Stimulated activated CD4-positive, alpha-beta T cell treated with anti-CD3 and anti-CD28 coated beads, Interleukin-12 subunit alpha, Interleukin-12 subunit beta, amount 100 ng/mL, for 48 hours (primary cell): ENCODE measurements at places on chromosomes 4 and X.

- no peak for DNase-seq
Measured at GRCh38 chr4:105596684-105597083, 44.3 kb downstream of the ARHGEF38 start.

DNA sequence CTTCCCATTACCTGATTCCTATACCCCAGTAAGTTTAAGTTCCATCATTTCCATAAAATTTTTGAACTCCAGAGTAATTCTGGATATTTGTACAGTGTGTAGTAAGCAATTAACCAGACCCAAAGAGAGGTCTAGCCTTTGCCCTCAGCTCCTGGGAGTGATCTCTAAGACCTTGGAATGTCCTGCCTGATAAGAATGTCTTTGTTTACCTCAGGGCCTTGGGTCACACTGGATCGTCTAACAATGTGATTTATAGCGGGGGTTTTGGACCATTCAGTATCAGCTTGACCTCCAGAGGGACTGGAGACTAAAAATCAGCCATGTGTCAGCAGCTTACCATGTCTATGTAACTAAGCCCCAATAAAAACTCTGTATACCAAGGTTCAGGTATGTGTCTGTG, 330.9 kb upstream of the PPP1R2C start:
- DNase-seq: no peak

- no peak for DNase-seq
Measured at GRCh38 chr4:2829321-2829932, 14.2 kb upstream of the ADD1 start.

DNA sequence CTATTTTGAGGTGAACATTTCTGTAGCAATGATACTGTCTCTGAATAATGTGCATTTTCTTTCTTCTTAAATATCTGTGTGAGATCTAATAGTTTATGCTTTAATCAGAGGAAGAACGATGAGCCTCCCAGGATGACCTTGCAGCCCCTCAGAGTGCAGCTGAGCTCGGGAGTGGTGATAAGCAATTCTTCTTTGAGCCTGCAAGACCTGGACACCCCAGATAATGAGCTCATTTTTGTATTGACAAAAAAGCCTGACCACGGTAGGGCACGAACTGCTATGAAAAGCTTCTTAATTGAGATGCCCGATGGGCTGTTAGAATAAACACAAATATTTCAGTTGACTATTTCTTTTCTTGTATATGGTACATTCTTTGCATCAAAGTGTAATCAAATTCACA, 105.0 kb upstream of the ANXA3 start:
- no peak for DNase-seq

DNA sequence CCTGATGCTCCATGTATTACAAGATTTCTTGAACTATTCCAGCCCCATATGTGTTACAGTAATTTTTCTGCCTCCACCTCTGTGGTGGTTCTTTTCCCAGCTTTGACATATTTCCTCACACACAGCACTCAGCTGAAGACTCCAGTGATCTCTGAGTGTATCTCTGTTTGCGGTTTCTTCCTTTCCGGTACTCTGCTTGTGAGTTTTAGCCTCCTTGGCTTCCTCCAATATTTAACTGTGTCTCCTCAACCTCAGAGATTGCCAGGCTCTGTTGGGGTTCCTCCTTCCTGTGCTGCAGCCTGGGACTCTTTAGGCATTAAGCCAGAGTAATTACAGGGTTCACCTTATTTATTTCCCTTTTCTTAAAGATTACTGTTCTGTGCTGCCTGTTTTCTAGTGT, 73.2 kb downstream of the NFKB1 start:
- no peak for DNase-seq

DNA sequence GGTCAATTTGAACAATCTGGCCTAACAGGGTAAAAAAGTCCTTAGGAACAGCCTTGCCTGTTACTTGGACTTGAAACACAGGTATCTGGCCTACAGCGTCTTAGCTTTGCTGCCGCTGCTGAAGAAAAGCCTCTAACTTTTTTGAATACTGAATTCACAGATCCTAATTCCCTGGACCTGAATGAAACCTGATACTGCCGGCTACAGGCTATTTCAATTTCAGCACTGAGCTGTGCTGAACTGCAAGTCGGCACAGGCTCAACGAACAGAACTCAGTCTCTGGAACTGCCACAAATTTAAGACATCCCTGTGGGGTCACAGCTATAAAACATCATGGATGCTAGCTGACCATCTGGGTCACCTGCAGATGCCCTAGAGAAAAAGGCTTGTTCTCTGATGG, 7.2 kb downstream of the NR0B1 start:
- DNase-seq: no peak

GRCh38 chr4:80016506-80016905, 56.5 kb downstream of the ANTXR2 start:
- no peak for DNase-seq

DNA sequence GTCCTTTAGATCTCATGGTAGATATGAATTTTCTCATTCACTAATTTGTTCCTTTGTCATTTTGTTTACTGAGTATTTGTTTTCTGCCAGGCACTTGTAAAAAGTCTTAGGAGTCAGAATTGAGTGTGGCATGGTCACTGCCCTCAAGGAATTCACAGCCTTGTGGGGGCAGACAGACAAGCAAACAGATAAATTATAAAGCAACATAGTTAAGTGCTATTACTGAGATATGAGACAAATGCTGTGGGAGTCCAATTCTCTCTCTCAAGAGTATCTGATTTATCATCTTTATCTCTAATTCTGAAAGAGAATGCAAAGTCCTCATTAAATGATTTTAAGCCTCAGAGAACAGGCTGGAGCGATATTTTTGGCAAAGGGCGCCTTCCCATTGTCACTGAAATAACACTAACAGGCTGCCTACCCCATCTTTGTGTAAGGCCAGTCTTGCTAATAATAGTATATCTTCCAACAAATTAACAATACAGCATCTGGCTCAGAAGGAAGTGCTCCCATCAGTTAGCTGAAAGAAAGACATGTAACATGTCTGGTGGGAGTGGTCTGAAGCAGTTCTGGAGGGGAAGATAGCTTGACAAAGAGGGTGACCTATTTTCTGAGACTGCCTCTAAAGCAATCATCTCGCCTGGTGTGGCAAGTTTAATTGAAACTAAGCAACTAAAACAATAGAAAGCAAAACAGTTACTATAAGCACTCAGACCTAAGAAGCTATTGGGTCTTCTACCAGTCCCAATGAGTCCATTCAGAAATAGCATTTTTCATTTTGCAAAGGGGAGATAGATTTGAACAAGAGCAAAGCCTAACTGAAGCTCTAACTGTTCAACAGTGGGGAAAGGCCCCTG, 61.5 kb upstream of the AMOT start:
- DNase-seq: no peak

DNA sequence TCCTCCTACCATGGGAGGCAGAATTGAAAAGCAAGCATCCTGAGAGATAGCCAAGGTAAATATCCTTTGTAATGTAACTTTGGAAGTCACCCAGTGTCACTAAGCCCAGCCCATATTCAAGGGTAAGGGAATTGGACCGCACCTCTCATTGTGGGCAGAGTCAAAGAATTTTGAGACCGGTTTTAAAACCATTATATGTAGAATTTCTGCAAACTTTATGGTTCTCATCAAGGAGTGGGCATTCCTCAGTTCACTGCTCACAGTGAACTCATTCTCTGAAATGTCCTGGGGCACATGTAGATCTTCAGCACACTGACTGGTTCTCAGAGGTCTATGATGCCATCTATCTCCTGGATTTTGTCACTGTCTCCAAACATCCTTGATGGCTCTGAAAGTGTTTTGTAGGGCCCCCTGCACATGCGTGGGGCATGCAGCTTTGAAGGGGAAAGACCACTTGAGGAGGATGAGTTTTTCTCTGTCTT, 35.3 kb upstream of the CHRNA9 start:
- no peak for DNase-seq

GRCh38 chr4:29423836-29424721, 1296.1 kb upstream of the PCDH7 start:
- no peak for DNase-seq

GRCh38 chr4:17433827-17434226, 78.1 kb downstream of the QDPR start:
- no peak for DNase-seq

DNA sequence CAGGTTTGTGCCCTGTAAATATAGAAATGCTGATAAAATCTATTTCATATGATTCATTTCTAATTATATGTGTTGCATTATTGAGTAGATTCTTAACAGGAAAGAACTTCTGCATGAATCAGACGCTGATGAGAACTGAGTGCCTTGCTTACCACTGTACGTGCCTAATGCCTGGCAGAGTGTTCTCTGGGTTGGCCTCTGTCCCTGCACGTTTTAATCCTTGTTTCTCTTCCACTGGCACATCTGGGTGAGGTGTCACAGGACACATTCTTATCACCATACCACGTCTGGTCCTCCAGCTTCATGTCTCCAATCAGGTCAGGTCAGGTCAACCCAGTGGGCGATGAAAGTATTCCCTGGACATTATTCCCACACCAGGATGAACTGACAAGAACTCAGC, 53.6 kb downstream of the KLF3 start:
- no peak for DNase-seq

DNA sequence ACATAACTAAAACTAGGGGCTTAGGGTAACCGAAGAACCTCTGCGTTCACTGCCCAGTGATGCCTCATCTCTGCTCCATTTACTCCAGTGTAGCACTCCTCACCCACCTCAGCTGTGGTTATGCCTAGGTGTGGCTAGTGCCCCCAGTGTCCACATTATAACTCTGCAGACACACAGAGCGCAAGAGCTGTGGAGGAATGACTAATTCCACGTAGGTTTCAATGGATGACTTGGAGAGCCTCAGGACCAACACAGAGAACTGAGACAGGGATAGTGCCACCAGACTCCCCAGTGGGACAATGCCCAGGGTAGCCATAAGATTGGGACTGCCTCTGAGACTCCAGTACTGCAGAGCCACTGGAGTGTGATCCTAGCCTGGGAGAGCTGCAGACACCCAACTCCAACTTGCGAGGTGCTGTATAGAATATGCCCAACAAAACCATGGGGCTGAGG, 542.4 kb upstream of the DIPK2B start:
- no peak for DNase-seq

DNA sequence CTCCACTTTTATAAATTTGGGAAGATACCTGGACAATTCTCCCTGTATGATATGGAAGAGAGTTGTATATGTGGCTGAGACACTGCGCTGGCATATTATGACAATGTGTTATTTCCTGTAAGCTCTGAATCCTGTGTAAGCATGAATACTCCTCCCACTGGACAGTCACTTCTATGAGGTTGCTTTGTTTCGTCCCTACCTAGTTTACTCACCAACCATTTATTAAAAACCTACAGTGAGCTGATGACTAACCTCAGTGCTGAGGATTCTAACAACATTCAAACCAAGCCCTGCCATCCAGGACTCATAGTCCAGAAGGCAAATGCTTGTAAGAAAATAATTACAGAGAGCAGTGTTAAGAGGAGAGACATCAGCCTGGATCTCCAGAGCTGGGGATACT, 1632.9 kb upstream of the TENM3 start:
- DNase-seq: no peak

DNA sequence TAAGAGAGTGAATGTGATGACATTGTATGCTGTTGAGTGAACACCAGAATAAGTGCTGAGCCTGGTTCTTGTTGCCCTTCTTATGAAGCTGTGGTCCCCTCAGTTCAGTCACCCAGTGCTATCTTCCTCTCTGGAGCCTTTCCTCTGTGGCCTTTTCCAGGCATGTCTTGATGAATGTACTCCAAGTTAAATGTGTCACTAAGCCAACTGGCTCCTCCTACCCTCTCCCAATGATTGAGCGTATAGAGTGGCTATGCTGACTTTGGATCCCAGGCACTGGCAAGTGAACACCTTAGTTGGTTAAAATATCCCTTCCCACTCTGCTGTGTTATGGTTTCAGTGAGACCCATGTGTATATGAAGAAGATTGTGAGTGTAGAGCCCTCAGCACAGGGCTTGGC, 134.1 kb upstream of the MAMLD1 start:
- no peak for DNase-seq
